Cardiac muscle cell (in vitro differentiated cells and primary cell): ENCODE measurements at places on chromosomes 11 and 22. TPM values are rescaled to one million over a fixed set of nuclear protein-coding genes. Genes with fewer than 3 reads are reported as not detected.

The TSSK2 gene
- not detected in 2 replicates for total RNA-seq

The HORMAD2 gene
- total RNA-seq: not detected in 2 replicates

The SOX6 gene
- total RNA-seq: 7.6 and 9.6 TPM in 2 replicates

The ABCC8 gene
- total RNA-seq: 1.6 and 5.3 TPM in 2 replicates

The FAM111A gene
- 1.7 and 6.5 TPM in 2 replicates for total RNA-seq

The P2RY6 gene
- 0.07 and 0.39 TPM in 2 replicates for total RNA-seq

The SMIM35 gene
- total RNA-seq: not detected in 2 replicates

The APOL1 gene
- total RNA-seq: 0.11 TPM in 1 of 2 replicates, not detected in the other

The KRTAP5-10 gene
- 0.14 TPM in 1 of 2 replicates, not detected in the other for total RNA-seq
